ENCODE measurements at places on chromosomes 12 and 14. TPM values are rescaled to one million over a fixed set of nuclear protein-coding genes. Genes with fewer than 3 reads are reported as not detected.

Gene KRT82
- not detected for total RNA-seq

DNA sequence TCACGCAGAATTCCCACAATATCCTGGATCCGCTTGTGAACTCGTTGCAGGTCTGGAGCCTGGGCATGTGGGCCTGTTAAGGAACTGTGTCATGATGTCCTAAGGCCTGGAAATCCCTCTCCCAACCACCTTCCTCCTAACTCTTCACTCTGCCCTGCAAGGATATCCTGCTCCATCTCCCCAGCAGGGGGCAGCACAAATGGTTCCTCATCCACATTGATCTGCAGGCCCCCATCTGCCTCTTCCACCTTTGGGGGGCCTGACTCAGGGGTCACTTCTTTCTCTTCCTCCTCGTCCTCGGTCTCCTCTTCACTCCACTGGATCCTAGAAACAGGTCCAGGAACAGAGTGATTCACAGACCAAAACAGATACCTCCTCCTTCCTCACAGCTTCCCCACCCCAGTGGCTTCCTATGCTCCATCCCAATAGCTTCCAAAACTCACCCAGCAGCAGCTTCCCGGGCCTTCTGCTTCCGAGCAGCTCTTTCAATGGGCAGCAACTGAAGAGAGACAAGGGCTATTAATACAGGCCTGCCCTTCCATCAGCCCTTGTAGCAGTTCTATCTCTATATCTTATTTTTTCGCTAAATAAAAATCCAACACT, 4.5 kb downstream of the NOP2 start:
- H3K4me1 ChIP-seq: peaks cover 12% of the 10 kb centered on the region
- H3K27me3 ChIP-seq: no peaks in the 10 kb centered on the region
- no peak overlapping the region for H3K4me3 ChIP-seq
- DNase-seq: no peak
- peaks cover 45% of the 10 kb centered on the region for H3K36me3 ChIP-seq
- no peak overlapping the region for H3K27ac ChIP-seq

DNA sequence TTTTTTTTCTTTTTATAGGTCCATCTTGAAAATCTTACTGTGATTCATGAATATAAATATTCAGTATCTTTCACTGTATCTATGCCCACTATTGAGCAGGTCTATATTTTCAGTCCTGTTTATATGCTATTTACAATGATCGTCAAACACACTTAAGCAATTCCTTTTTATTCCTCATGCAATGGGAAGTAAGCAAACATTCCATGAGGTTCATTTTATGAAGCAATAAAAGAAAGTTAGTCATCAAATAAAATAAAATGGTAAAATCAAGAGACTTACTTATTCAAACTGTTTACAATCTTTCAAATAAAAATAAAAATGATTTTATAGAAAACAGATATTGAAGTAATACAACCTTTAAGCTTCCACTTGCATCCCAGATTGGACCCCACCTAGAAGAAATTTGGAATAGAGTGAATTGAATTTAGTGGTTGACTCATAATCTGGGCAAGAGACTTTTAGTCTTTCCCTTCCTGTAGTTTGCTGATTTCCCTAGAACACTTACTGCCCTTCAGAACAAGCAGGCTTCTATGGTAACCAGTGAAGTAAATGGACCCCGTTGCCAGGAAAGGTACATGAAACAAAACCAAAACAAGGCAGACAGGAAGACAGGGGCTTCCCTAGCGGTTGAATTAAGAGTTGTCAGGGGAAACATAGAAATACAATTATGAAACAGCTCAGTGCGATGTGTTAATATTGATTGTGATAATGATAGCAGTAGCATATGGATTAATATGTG, 241.0 kb upstream of the ATP2B1 start:
- no peak overlapping the region for H3K4me3 ChIP-seq
- H3K27me3 ChIP-seq: no peaks in the 10 kb centered on the region
- no peaks in the 10 kb centered on the region for H3K4me1 ChIP-seq
- H3K27ac ChIP-seq: peak overlapping the region; percentile 45
- DNase-seq: no peak
- no peaks in the 10 kb centered on the region for H3K36me3 ChIP-seq

DNA sequence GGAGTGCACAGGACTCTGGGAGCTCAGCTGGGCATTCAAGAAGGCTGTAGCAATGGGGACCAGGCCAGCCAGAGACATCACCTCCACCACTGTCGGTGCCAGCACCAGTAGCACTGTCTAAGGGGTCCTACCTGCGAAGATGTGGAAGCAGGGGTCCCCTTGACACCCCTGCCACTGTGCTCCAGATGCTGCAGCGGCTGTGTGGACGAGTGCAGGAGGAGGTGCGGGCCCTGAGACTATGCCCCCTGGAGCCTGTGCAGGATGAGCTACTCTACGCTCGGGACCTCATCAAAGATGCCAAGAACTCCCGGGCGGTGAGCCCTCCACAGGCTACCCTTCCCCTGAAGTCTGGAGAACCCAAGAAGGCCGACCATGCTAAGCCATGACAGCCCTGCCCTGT, 8.6 kb downstream of the CARMIL3 start:
- H3K4me3 ChIP-seq: no peak overlapping the region
- H3K27ac ChIP-seq: no peak overlapping the region
- no peaks in the 10 kb centered on the region for H3K36me3 ChIP-seq
- peak; percentile 39 for DNase-seq
- H3K27me3 ChIP-seq: no peaks in the 10 kb centered on the region

DNA sequence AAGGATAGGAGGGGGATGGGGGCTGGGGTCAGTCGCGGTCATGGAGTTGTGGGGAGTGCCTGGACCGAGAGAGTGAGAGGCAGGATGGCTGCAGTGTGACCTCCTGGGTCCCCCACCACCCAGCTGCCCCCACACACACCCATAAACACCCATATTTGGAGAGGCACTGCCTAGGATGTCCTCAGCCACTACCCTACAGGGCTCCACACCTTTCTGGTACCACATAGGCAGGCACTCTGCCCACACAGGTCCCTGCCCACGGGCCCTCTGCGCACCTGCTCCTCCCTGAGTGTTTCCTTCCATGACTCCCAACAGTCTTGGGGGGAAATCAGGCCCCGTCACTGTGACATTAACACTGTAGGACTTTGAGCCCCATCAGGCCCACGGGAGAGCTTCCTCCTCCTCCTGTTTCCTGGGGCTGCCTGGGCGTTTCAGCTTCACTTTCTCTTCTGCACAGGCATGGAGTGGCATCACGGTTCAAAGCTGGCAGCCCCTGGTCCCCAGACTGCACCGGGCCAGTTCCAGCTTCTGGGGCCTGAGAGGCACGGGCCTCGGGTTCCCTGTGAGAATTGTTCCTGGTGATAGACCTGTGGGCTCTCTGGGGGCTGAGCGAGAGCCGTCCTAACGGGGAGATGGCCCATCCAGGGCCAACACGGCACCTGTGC, 207.0 kb upstream of the C14orf180 start:
- H3K4me1 ChIP-seq: no peaks in the 10 kb centered on the region
- no peak overlapping the region for H3K4me3 ChIP-seq
- no peaks in the 10 kb centered on the region for H3K36me3 ChIP-seq
- H3K27me3 ChIP-seq: peaks cover 31% of the 10 kb centered on the region
- DNase-seq: no peak

GRCh38 chr14:73924337-73924736, 25.6 kb downstream of the FAM161B start:
- H3K4me1 ChIP-seq: no peaks in the 10 kb centered on the region
- no peak overlapping the region for H3K4me3 ChIP-seq
- DNase-seq: no peak
- H3K27me3 ChIP-seq: no peaks in the 10 kb centered on the region
- peaks cover 98% of the 10 kb centered on the region for H3K36me3 ChIP-seq

All from sigmoid colon (tissue), 7 donors.